ENCODE measurements at places on chromosomes 13 and 19.

DNA sequence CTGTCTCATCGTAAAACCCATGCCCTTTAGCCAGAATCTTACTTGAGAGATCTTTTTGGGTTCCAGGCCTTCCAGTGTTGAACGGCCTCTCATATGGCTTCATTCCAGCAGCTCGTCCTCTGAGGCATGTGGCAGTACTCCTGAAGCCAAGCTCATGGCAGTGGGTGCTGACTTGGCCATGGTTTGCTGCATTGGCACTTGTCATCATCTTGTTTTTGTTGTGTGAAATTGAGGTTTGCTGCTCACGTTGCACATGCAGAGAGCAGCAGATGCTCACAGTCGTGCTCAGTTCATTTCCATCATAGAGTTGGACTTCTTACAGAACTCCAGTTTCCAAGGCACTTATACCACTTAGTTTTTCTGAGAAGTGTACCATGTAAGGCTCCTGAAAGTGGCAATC, 14.9 kb downstream of the TEX29 start:
- DNase-seq = no peak

DNA sequence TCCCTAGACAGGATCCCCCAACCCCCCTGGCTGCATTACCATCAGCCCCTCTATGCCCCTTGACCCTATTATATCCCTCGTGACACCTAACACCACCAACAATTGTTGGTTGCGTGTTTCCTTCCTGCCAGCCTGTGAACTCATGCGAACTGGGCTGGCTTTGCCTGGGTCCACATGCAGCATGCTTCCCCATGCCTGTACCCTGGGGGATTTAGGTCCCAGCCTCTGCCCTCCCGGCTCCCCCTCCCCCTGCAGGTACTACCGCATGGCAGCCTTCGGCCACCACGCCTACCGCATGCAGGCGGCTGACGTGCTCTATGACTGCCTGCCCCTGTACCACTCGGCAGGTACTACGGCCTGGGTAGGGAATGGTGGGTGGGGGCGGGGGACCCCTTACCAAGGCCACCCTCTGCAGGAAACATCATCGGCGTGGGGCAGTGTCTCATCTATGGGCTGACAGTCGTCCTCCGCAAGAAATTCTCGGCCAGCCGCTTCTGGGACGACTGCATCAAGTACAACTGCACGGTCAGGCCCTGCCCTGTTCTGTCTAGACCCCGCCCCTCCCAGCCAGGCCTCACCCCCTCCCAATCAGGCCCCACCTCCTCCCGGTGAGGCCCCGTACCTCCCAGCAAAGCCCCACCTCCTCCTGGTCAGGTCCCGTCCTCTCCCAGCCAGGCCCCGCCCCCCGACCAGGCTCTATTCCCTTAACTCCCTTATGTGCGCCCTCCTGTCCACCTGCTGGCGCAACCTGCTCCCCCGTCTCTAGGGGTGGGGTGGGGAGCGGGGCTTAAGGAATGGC, 18.5 kb downstream of the SLC27A1 start:
- peak; percentile 50 for DNase-seq

DNA sequence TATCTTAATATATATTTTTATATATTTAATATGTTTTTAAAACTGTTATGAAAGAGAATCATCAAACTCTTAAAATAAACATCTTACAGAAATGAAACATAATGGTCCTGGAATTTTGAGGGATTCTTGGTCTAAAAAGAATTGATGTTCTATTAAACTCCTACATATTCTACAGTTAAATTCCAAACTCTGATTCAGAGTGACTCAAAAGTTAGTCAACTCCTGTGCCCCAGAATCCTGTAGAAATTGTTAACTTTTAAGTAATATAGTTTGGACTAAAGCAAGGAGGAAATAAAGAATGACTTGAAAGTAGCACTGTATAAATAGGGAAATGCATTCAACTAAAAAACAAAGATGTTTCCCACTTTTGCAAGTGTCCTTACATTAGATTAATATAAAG, 47.7 kb downstream of the FNDC3A start:
- no peak for DNase-seq

GRCh38 chr19:1794424-1795172, 17.5 kb downstream of the ATP8B3 start:
- DNase-seq = no peak

- DNase-seq = peak; percentile 64
These were observed 32.9 kb upstream of the SACS start for GRCh38 chr13:23466144-23467002.

- DNase-seq = no peak
These were observed 80.1 kb downstream of the ZNF486 start for GRCh38 chr19:20247016-20247683.

DNA sequence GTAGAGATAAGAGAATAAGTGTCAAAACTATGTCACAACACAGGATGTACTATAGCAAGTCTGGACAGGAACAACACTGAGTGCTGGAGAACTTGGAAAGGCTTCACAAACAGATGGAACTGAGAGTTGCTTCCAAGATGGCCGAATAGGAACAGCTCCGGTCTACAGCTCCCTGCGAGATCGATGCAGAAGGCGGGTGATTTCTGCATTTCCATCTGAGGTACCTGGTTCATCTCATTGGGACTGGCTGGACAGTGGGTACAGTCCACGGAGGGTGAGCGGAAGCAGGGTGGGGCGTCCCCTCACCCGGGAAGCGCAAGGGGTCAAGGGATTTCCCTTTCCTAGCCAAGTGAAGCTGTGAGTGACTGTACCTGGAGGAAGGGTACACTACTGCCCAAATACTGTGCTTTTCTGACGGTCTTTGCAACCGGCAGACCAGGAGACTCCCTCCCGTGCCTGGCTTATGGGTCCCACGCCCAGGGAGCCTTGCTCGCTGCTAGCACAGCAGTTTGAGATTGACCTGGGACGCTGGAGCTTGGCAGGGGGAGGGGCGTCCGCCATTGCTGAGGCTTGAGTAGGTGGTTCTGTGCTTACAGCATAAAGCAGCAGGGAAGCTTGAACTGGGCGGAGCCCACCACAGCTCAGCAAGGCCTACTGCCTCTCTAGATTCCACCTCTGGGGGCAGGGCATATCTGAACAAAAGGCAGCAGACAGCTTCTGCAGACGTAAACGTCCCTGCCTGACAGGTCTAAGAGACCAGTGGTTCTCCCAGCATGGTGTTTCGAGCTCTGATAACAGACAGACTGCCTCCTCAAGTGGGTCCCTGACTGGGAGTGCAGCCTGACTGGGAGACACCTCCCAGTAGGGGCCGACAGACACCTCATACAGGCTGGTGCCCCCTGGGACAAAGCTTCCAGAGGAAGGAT, 46.0 kb downstream of the USP12 start:
- no peak for DNase-seq

- DNase-seq = no peak
These were observed 185.4 kb downstream of the POSTN start for GRCh38 chr13:37413161-37413560.

GRCh38 chr19:55632463-55632834, 8.1 kb upstream of the ZNF784 start:
- peak; percentile 96 for DNase-seq

All from GM12864 (cell line).